ENCODE measurements at places on chromosomes 16 and 17. TPM values are rescaled to one million over a fixed set of nuclear protein-coding genes. Genes with fewer than 3 reads are reported as not detected.

DNA sequence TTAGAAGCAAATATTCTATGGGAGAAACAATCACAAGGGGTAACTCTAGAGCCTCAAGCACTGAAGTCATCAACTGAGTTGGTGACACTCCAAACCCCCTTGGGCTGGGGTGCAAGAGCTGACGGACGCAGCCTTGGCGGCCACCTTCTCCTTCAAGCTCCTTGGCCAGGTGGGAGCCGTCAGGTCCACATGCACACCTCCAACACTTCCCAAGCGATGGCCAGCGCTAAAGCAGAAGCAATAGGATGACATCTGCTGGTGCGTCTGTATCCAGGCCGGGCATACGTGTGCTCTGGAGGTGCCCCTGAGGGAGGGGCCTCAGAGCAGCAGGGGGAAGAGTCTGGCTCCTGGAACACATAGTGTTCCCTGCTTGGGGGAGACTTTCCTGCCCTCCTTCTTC, 12.2 kb upstream of the FOXJ1 start:
- no peaks in the 10 kb centered on the region for H3K27me3 ChIP-seq
- H3K4me1 ChIP-seq, result no peaks in the 10 kb centered on the region
- no peak overlapping the region for H3K27ac ChIP-seq

DNA sequence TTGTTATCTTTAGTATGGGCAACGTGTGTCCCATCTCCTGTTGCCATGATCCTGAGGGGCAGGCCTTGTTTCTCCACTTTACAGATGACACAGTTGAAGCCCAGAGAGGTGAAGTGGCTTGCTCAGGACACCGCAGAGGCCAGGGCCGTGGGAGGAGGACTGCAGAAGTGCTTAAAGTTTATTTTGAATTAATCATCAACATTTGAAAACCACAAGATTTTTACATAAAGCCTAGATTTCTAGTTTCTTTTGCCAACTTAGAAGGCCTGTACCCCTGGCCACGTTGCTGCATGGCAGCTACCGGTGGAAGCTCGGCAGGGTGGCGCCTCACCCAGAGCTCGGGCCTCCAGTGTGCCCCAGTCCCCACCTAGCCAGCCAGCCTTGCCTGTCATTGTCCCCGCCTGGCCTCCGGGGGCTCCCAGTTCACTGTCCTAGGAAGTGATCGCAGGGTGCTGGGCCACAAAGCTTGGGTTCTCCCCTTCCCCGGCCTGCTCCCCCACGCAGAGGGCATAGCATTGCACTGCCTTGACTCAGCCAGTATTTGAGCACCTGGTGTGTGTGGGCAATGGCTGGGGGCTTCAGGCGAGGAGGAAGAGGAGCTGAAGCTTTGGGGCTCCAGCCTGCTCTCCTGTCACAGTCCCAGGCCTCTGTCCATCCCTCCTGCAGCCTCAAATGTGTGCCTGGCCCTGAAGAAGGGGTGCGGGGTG, 14.8 kb upstream of the ADCY7 start:
- no peak for DNase-seq
- no peaks in the 10 kb centered on the region for H3K36me3 ChIP-seq
- no peak overlapping the region for H3K27ac ChIP-seq

DNA sequence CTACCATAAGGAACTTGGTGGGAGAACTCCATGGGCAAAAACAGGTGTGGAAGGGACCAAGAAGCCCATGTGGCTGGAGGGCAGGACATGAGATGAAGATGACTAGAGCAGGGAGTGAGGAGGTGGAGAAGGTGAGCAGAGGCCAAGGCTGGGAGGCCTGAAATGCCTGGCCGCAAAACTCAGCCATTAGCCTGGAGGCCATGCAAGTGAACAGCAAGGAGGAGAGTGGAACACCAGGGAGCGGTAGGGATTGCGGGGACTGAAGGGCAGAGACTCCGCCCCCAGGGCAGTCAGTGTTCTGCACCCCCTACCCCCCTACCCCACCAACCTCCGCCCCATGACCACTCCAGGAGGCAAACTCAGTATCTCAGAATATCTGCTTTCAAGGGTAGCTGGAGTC, 17.0 kb downstream of the BCL7C start:
- H3K4me1 ChIP-seq, result peaks cover 12% of the 10 kb centered on the region
- H3K4me3 ChIP-seq, result peak overlapping the region; percentile 89
- H3K36me3 ChIP-seq, result no peaks in the 10 kb centered on the region
- no peak for DNase-seq
- no peaks in the 10 kb centered on the region for H3K27me3 ChIP-seq
- H3K27ac ChIP-seq, result peak overlapping the region; percentile 82

GRCh38 chr17:15377616-15378015, 36.2 kb upstream of the TEKT3 start:
- peak; percentile 91 for DNase-seq
- H3K36me3 ChIP-seq, result no peaks in the 10 kb centered on the region
- H3K27me3 ChIP-seq, result no peaks in the 10 kb centered on the region

Gene BRIP1
- 0.54 TPM for total RNA-seq

- DNase-seq, result peak; percentile 59
- H3K27ac ChIP-seq, result no peak overlapping the region
- H3K4me1 ChIP-seq, result no peaks in the 10 kb centered on the region
- H3K36me3 ChIP-seq, result no peaks in the 10 kb centered on the region
Observed at GRCh38 chr17:66957951-66958579, 6.4 kb upstream of the CACNG4 start.

GRCh38 chr16:86931410-86931941, 353.1 kb downstream of the FOXL1 start:
- peak; percentile 53 for DNase-seq
- H3K4me3 ChIP-seq, result no peak overlapping the region
- H3K27ac ChIP-seq, result peak overlapping the region; percentile 28
- no peaks in the 10 kb centered on the region for H3K36me3 ChIP-seq

DNA sequence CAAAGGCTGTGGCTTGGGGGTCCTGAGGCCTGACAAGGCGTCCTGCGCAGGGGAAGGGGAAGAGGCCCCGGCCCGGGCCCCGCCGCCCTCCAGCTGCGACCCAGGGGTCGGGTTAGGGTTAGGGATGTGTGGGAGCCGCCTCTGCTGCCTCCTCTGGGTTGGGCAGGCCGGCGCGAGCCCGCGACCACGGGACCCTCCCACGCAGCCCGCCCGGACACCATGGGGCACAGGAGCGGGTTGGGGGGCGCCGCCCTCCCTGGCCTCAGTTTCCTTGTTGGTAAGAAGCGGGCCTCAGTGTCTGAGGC, 386 bp downstream of the CIAO3 start:
- peak overlapping the region; percentile 71 for H3K27ac ChIP-seq
- H3K4me3 ChIP-seq, result peak overlapping the region; percentile 65
- H3K4me1 ChIP-seq, result no peaks in the 10 kb centered on the region
- no peaks in the 10 kb centered on the region for H3K27me3 ChIP-seq
- DNase-seq, result no peak
- no peaks in the 10 kb centered on the region for H3K36me3 ChIP-seq

- no peaks in the 10 kb centered on the region for H3K4me1 ChIP-seq
- no peaks in the 10 kb centered on the region for H3K27me3 ChIP-seq
- no peak overlapping the region for H3K27ac ChIP-seq
- H3K36me3 ChIP-seq, result no peaks in the 10 kb centered on the region
- no peak overlapping the region for H3K4me3 ChIP-seq
Observed at GRCh38 chr17:33318241-33318640, 25.1 kb upstream of the ASIC2 start.

- H3K4me3 ChIP-seq, result no peak overlapping the region
- H3K36me3 ChIP-seq, result no peaks in the 10 kb centered on the region
- no peaks in the 10 kb centered on the region for H3K4me1 ChIP-seq
- H3K27me3 ChIP-seq, result no peaks in the 10 kb centered on the region
- no peak for DNase-seq
Observed at GRCh38 chr16:5036228-5037156, 2.8 kb upstream of the NAGPA start.

DNA sequence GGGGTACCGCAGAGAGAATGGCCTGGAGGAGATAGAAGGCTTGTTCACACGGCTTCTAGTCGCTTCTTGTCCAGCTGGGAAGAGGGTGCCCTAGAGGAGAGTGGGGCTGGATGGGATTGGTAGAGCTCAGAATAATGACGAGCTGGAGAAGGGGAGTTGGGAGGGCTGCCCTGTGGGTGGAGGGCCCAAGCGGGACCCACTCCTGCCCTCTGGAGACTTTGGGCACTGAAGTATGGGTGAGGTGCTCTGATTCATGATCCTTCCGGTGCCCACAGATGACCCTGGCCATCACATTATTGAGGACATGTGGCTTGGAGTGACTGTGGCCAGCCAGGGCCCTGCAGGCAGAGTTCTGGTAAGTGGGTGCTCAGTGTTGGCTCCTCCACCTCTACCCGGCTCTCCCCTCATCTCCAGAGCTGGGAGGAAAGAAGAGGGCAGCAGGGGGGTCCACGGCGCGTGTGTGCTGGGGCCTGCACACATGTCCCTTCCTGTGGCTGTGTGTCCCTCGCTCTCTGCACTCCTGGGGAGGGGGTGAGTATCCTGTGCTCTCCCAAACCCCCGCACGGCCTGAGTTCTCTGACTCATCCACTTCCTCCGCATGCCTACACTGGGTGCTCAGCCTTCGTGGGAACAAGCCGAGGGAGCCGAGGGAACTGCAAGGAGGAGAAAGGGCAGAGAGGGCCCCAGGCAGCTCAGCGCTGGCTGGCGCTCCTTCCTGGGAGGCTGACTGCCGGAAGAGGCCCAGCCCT, 8.5 kb downstream of the ITGA3 start:
- peak overlapping the region; percentile 66 for H3K27ac ChIP-seq
- no peaks in the 10 kb centered on the region for H3K27me3 ChIP-seq
- no peaks in the 10 kb centered on the region for H3K36me3 ChIP-seq
- peak; percentile 94 for DNase-seq
- no peak overlapping the region for H3K4me3 ChIP-seq

DNA sequence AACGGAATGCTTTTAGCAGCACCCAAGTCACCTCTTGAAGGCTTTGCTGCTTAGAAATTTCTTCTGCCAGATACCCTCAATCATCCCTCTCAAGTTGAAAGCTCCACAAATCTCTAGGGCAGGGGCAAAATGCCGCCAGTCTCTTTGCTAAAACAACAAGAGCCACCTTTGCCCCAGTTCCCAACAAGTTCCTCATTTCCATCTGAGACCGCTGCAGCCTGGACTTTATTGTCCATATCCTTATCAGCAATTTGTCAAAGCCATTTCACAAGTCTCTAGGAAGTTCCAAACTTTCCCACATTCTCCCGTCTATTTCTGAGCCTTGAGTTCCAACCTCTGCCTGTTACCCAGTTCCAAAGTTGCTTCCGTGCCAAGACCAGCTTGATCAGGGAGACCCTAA, 27.4 kb downstream of the TMC6 start:
- no peak for DNase-seq
- H3K4me1 ChIP-seq, result no peaks in the 10 kb centered on the region
- H3K27ac ChIP-seq, result no peak overlapping the region
- H3K4me3 ChIP-seq, result no peak overlapping the region

Gene RNF112
- total RNA-seq, result 7.3 TPM

DNA sequence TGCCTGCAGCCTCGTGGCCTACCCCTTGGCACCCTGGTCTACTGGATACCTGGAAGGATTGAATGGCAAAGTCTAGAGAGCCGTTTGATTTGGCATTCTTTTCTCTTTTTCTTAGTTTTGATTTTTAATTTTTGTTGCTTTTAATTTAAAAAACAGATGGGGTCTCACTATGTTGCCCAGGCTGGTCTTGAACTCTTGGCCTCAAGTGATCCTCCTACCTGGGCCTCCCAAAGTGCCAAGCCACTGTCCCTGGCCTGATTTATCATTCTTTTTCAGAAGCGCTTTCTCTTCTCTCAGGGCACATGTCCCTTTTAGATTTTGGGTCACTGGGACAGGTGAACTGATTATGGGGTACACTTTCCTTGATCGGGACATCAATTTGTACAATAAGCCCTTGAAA, 10.8 kb downstream of the ZC3H18 start:
- no peaks in the 10 kb centered on the region for H3K4me1 ChIP-seq
- no peak overlapping the region for H3K27ac ChIP-seq
- H3K36me3 ChIP-seq, result peaks cover 17% of the 10 kb centered on the region
- no peak for DNase-seq
- no peaks in the 10 kb centered on the region for H3K27me3 ChIP-seq

- H3K27me3 ChIP-seq, result no peaks in the 10 kb centered on the region
- H3K36me3 ChIP-seq, result no peaks in the 10 kb centered on the region
- no peak for DNase-seq
- no peak overlapping the region for H3K27ac ChIP-seq
- peaks cover 4% of the 10 kb centered on the region for H3K4me1 ChIP-seq
- no peak overlapping the region for H3K4me3 ChIP-seq
Observed at GRCh38 chr17:21172846-21173245, 41.1 kb downstream of the TMEM11 start.

DNA sequence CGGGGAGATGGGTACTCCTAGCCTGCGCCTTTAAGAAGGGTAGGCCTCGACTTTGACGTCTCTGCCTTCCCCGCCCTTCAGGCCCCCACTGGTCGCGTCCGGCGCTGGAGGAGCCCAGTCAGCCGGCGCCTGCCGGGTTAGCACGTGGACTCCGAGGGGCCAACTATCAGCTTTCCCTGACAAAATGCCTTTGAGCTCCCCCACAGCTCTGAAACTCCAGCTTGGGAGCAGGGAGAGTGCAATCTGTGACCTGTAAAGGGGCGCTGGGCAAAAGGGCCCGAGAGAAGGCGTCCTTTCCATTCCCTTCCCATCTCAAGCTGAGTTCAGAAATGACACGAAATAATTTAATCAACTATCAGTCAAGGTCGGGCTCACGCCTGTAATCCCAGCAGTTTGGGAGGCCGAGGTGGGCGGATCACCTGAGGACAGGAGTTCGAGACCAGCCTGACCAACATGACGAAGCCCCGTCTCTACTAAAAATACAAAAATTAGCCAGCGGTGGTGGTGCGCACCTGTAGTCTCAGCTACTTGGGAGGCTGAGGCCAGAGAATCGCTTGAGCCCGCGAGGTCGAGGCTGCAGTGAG, 2.3 kb upstream of the SLC25A39 start:
- peak overlapping the region; percentile 16 for H3K4me3 ChIP-seq
- peaks cover 2% of the 10 kb centered on the region for H3K36me3 ChIP-seq
- H3K27me3 ChIP-seq, result no peaks in the 10 kb centered on the region
- H3K4me1 ChIP-seq, result no peaks in the 10 kb centered on the region
- peak overlapping the region; percentile 63 for H3K27ac ChIP-seq

DNA sequence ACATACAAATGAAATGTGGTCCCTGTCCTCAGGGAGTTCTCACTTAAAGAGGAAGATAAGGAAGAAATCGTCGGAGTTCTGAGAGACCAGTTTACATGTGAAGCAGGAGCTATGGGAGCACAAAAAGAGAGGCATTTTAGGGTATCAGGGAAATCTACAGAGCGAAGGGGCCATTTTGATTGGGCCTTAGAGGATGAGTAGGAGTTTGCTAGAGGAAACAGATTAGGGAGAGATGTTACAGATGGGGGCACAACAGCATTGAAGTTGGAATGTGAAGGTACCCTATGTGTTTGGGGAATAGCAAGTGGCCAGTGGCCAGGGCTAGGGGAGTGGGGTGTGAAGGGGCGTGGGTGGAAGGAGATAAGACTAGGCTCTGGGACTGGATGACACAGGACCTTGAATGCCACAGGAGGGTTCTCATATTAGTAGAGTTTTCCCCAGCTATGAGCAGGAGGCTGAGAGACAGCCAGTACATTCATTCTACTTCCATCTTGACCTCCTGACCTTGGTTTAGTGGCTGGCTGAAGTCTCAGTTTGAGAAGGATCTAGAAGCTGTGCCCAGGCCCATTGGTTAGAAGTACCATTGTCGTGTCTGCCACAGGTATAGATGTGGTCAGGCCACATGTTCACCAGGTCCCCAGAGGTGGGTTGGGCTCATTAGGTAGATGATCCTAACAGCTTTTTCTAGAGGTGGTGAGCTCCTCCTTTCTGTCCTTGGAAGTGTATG, 34.8 kb downstream of the CPNE2 start:
- DNase-seq, result no peak
- H3K27ac ChIP-seq, result no peak overlapping the region
- no peaks in the 10 kb centered on the region for H3K27me3 ChIP-seq
- no peak overlapping the region for H3K4me3 ChIP-seq
- no peaks in the 10 kb centered on the region for H3K36me3 ChIP-seq

GRCh38 chr16:12414281-12414680, 389.4 kb downstream of the CPPED1 start:
- no peak for DNase-seq
- no peak overlapping the region for H3K4me3 ChIP-seq
- H3K27ac ChIP-seq, result no peak overlapping the region
- H3K4me1 ChIP-seq, result peaks cover 7% of the 10 kb centered on the region

Gene CRYBA1
- total RNA-seq, result not detected

Gene ALOX15B
- 8.0 TPM for total RNA-seq
